ENCODE measurements at places on chromosomes 4 and X.

DNA sequence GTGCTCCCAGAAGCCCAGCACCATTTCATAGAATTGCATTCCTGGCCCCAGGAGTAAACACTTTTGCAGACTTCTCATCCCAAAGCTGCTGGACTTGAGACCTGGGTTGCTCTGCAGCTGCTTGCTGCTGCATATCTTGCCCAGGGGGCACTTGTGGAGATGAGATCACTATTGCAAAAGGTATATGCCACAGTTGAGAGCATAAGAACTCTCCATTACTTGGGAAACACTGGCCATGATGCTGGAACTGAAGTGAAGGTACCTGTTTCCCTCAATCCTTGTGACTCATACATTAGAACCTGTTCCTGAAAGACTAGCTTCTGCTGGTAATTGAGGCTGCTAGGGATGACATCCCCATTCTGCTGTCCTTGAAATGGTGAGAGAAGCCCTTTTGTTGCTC is 43.1 kb upstream of the WDR1 start:
- no peak for DNase-seq

- no peak for DNase-seq
These were observed 51.9 kb downstream of the RBM47 start for GRCh38 chr4:40577588-40578253.

DNA sequence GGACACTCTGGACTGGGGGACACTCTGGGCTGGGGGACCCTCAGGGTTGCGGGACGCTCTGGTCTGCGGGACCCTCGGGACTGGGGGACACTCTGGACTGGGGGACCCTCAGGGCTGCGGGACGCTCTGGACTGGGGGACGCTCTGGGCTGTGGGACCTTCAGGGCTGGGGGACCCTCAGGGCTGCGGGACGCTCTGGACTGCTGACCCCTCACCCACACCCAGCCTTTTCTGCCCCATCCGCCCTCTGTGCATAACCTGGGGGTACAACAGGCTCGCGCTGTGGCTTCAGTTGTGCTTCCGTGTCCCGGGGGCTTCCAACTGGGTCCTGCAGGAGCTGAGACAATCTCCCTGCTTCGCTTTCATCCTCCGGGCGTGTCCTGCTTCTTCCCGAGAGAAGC is 766.0 kb downstream of the TRIML1 start:
- DNase-seq, result no peak

DNA sequence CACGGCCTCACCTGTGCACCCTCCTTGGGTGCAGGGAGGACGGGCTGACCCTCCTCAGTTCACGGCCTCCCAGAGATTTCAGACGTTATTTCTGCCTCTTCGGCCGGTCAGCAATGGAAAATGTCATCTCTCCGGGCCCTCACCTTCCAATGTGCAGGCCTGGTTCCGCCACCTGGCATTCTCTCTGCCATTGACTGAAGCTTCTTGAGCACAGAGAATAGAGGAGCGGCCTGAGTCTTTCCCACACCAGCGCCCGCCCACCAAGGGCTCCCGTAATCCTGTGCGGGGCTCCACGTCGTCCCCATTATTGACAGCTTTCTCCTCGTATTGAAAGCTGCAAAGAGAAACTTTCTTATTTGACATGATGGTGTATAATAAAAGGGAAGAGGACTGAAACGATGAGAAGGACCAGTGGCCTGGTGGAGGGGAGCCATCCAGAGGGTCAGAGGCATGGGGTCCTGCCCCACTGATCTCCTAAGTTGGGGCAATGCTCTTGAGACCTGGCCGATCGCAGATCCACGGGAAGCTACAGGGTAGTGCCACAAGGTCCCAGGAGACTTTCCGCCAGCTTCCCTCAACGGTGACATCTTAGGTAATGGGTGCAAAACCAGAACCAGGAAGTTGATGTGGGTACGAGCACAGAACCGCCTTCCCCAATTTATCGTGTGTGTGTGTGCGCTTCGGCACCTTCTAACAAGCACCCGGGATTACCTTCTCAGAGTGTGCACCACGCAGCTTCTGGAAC is 20.6 kb downstream of the HTRA3 start:
- DNase-seq, result no peak

- DNase-seq, result peak; percentile 37
These were observed 114.3 kb downstream of the SH3BGRL start for GRCh38 chrX:81316163-81316562.

DNA sequence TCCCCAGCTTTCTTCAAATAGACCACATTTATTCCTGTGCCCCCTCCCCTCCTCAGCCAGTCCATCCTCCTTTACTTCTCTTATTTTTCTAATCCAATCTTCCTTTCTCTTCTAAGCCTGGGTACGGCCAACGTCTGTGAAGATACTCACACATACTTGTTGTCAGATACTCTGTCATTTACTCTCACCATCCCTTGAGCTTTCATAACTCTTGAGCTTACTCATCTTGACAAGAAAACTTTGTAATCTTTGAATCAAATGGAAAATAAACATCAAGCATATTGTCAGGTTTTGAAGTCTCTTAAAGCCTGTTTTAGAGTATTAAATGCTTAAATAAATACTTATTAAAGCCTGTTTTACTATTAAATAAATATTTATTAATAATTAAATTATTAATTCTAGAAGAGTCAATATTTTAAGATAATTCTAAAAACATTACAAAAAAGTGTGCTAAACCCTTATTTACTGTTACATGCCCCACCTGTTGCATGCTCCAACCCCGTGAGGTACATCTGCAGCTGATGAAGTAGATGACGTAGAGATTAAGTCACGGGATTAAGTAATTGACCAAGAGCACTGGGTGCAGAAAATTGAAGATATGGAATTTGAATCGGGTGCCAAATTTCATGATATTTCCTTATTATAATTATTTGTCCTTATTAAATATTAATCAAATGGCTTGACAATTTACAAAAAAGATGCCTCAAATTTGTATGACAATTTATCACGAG is 1.5 kb upstream of the TRIML2 start:
- peak; percentile 55 for DNase-seq

GRCh38 chrX:129193357-129193756 is 329.9 kb downstream of the SMARCA1 start:
- DNase-seq, result no peak

DNA sequence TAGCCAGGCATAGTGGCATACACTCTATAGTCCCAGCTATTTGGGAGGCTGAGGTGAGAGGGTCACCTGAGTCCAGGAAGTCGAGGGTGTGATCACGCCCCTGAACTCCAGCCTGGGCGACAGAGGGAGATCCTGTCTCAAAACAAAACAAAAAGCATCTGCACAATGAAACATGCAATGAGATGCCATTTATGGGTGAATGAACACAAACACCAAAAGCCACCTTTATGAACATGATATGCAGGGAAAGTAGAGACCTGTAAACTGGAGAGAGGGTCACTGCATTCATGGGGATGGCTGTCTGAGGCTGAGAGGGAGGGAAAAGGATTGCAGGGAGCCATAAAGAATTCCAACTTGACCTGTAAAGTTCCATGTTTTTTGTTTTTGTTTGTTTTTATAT is 70.7 kb downstream of the EVC start:
- no peak for DNase-seq

GRCh38 chr4:96593422-96593821 is 753.5 kb downstream of the PDHA2 start:
- no peak for DNase-seq

DNA sequence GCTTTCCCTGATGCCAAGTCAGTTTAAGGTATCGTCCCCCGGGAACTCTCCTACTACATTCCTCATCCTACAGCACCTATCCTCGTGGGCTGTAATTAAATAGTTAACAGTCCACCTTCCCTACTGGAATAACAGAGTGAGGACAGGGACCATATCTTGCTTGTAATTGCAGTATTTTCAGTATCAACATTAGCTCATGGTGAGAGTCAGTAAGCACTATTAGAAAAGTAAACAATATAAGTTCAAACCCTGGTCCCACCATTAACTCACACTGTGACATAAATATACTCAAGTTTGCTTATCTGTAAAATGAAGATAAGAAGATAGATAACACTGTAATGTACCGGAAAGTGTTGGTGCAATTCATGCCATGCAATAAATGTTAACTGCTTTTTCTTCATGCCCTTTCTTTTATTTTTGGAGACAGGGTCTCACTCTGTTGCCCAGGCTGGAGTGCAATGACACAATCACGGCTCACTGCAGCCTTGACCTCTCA is 61.3 kb downstream of the SH3RF1 start:
- DNase-seq, result no peak

DNA sequence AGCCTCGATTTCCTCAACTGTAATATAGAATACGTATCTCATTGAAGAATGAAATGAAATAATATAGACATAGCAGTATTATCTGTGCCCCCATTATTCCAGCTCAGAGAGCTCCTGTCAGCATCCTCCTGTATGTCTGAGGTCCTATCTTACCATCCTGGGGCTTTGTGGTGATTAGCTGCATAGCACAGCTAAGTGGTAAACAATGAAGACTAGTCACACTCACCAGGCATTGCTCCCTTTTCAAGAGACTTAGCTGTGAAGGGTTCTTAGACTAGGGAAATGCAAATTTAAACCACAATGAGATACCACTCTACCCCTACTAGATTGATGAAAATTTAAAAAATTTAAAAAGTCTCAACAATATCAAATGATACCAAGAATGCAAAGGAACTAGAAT is 172.9 kb downstream of the SLC39A8 start:
- no peak for DNase-seq

- no peak for DNase-seq
These were observed 276.6 kb downstream of the DHRSX start for GRCh38 chrX:2224161-2224560.

- DNase-seq, result peak; percentile 63
These were observed 12.0 kb downstream of the EREG start for GRCh38 chr4:74376888-74377483.

DNA sequence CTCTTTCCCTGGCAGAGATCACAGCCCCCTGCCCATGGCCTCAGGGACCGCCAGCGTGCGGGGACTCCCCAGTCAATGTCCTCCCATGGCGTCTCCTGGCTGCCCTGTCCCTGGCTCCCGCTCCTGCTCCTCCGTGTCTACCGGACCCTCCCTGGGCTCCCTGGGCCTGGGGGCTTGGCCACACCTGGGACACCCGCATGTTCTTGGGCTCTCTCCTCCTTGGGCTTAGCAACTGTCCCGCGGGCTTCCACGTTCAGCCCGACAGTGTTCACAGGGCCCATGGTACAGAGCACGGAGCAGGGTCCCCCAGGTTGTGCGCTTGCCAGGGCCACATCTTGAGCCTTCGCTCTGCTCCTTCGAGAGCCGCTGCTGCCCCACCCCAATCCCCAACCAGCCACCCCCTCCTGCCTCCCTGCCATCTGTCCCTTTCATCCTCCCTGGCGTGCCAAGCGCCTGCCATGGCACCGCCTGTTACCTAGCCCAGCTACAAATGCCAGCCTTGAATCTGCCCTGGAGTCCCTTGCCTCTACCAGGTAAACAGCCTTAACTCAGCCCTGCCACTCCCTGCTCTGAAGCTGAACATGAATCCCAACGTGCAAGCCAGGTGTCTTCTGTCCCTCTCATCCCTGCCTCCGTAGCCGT is 3.9 kb downstream of the AVPR2 start:
- DNase-seq, result no peak

DNA sequence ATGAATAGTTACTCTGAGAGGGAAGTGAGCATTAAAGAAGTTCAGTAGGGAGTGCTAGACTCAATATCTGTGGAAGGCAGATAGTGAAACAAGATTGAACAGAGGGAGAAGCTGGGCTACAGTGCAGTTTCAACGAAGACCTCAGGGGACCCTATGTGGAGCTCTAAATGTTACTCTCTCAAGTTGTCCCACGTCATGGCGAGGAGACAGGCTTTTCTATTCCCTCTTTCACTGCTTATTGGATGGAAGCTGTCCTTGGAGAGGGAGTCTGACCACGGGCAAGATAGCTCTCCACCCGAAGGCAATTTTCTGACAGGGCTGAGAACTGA is 42.3 kb upstream of the CCSER1 start:
- no peak for DNase-seq

GRCh38 chrX:118571836-118572235 is 76.2 kb downstream of the DOCK11 start:
- DNase-seq, result no peak

DNA sequence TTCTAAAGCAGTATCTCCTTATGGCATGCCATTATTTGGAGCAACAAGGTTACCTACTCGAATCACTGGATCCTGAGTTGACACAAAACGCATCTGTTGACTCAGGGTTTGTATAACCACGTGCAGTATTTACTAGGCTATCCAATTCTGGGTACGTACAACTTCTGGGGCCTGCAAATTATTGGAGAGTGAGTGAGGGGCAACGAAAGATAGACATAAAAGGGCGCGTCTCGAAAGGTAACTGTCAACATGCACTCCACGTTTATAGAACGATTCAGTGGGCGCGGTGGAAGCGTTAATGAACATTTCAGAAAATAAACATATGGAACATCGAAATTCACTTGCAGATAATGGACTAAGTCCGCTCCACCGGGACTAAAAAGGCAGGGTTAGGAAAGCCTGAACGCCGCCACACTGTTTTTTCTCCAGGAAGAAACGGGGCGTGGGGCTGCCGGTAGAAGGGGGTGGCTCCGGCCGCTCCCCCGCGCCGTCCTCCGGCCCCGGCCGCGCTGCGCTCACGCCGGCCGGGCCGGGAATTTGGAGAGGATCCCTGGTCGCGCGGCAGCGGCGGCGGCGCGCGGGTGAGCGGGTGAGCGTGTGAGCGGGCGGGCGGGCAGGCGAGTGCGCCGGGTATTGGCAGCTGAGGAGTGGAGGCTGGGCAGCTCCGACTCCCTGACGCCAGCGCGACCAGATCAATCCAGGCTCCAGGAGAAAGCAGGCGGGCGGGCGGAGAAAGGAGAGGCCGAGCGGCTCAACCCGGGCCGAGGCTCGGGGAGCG is at the start of gene SMAD1:
SMAD1 (plus strand) TSS at position 690 of the 778 bp plus-strand sequence. CDS start 32,761 bp downstream, outside the sequence.
- peak; percentile 91 for DNase-seq

GRCh38 chr4:149203256-149204001 is 612.2 kb downstream of the IQCM start:
- DNase-seq, result peak; percentile 31

- DNase-seq, result no peak
These were observed 155.5 kb downstream of the INPP4B start for GRCh38 chr4:142690406-142691163.

DNA sequence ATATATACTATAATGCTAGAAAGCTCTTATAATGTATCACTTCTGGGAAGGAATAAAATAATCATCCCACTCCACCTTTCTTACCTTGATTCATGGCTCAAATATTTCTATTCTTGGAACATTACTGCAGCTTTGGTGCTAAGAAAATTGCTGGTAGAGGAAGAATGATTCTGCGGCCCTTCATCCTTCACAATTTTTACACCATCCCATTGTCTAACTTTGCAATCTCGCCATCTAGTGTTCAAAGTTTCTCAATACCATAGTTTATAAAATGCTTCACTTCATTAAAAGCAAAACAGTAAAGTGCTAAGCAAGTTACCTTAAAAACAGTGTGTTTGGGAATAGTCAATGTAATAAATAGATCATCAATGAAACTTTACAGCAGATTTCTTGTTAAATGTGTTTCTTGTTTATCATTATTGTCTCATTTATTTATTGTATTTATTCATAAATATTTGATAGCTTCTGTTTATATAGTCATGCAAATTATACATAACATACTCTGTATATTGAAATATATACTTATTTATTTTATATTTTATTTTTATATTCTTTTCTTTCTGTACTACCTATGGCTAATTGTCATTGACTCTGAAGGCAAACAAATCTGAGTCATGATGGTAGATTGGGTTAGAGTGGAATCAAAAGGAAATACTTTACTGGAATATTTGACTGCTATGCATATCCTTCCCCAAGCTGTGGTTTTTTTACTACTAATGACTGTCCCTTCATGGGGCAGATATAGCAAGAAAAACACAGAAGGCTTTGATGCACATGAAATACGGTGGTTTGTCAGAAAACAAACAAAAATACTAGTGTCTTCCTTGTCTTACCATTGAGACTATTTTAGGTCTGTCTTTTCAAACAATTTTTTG is 390.7 kb downstream of the MAPK10 start:
- DNase-seq, result peak; percentile 84
